ENCODE measurements at places on chromosomes 1 and 21.

DNA sequence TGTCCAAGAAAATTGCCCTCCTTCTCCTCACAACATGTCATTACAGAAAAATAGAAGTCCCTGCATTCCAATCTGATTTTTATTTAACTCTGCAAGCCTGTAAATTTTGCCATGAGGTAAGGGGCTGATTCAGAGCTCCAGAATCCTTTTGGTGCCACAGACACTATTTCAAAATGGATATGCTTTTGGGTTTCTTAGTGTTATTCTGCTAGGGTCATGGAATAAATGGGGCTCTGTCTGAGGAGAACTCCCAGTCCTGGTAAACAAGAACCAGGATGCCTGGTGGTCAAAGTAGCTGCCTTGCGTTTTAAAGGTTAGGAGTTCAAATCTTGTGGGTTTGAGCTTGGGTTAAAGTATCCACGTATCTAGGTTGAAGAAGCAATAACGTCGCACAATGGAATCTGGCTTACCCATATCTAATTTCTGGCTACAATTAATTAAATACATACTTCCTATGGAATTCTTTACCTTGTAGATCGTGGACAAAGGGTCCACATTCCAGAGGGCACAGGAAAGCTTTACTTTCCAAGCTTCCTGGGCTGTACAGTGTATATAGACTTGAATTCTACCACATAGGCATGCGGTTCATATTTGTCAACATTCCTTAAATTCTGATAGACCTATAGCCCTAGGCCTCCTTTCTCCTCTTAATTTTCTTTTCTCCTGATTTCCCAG lies 98.0 kb upstream of the CDC42BPA start:
- no peak for DNase-seq

DNA sequence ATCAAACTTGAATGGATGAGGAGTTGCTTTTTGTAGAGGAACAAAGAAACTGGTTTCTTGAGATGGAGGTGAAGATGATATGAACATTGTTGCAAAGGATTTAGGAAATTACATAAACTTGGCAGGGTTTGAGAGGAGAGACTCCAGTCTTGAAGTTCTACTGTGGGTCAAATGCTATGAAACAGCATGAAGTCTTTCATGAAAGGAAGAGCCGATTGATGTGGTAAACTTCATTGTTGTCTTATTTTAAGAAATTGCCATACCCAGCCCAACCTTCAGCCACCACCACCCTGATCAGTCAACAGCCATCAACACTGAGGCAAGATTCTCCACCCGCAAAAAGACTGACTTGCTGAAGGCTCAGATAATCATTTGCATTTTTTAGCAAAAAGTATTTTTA lies 52.2 kb downstream of the SIPA1L2 start:
- DNase-seq = no peak

DNA sequence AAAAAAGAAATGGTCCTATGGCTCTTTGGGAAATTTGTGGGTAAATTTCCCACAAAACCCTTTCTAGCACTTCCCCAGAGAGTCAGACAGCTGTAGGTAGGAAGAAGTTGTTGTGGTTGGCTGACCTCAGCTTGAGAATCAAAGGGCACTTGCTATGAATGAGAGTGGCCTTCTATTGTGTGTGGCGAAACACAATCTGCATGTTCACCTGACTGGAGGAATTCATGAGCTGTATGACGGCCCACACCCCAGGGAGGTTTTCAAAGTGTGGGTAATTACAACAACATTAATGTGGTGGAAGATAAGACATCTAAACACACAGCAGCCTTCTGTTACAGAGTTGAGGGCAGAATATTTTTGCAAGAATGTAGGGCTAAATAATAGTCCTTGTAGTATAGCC lies 38.8 kb downstream of the NGF start:
- DNase-seq = no peak

- no peak for DNase-seq
These were observed 236.9 kb downstream of the SIPA1L2 start for GRCh38 chr1:232393010-232393409.

- DNase-seq = no peak
These were observed 141.0 kb downstream of the PBX1 start for GRCh38 chr1:164699815-164700491.

GRCh38 chr1:232440325-232441035 lies 189.5 kb downstream of the SIPA1L2 start:
- DNase-seq = no peak
